A172 (cell line): ENCODE measurements at places on chromosomes 11 and 22.
A peak's percentile ranks its signal among the peaks of the same experiment; 100 is the strongest.

DNA sequence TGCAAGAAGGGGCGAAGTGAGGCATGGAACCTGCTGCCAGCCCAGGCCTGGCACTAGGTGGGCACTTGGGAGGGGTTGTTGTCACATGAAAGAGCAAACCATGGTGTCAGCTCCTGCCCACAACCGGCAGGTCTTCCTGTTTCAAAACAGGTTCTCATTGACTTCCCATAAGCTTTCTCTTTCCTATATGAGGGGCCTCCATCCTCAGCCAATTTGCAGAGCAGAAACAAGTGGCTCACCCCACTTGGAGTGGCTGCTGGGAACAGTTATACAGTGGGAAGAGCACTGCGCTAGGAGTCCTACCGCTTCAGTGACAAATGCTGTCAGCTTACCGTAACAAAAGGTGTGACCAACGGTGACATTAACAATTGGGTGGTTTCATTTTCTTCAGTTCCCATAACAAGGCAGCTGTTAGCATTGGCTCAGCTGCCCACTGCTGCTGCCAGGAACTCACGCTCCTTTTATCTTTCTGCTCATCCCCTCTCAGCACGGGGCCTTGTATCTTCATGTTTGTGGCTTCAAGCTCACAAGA is 10.2 kb upstream of the SSTR3 start:
- no peak for DNase-seq

DNA sequence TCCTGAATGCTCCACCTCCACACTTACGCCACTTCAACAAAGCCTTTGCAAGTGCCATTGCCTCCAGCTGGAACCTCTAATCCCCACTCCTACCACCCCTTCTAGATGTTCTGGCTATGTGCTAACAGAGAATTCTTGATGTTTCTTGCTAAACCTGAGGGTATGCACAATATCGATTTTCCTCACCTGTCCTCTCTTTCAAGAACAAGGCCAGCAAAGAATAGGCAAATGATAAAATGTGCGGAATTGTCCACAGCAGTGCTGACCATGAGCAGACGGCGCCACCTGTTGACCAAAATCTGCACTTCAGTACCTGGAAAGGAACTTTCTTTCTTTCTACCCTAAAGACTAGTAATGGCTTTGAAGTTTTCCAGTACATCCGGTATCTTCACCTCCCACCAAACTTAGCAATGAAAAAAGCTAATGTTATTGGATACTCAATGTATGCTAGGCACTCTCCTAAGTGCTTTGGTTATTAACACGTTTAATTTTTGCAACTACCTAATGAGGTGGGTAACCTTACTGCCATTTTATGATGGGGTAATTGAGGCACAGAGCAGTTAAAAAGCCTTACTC is 3.4 kb downstream of the TIMM10 start:
- DNase-seq, result peak; percentile 49

DNA sequence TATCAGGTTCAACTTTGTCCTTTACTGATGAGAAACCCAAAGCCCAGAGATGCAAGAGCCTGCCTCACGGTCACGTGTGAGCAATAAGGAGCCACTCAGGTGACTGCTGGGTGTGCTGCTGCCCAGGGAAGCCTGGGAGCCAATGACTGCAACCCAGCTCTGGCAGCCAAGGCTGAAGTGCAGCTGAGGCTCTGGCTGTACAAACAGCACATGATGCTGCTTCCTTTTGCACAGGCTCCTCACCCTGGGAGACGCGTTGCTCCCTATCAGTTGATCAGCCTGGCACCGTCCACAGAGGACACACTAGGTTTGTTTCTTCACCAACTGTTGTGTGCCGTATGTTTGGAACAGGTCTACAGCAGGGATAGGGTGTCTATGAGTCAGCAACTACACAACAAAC is 168.7 kb downstream of the EFCAB6 start:
- DNase-seq, result no peak

DNA sequence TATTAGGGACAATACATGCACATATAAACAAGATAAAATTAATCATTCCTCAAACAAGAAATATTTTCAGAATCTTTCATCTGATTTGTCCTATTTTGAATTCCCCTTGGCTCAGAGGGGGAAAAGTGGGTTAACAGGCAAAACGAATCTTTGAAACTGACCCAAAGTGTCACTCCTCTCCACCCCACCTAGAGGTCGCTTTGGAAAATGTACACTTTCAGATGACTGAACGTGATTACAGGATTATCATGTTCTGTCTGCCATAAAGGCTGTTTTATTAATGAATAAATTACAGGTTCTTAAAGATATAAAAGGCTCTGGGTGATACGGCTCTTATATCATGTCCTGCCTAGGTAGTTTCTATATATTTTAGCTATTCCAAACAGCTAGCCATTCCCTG is 1735.0 kb downstream of the LRRC4C start:
- no peak for DNase-seq

DNA sequence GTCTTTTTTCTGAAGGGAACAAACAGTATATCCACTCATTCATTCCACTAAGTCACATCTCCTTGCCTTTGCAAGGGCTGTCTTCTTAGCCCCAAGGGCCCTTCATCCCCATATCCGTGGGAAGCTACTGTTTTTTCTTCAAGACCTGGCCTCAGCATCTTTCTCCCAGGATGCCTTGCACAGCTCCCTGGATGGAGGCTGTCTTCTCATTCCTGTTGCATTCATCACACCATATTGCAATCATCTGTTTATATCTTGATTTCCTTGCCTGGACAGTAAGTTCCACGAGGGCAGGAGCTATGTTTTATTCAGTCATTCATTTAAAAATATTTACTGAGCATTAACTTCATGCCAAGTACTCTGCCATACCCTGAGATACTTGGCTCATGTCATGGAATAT is 29.3 kb upstream of the NECTIN1 start:
- DNase-seq, result no peak

DNA sequence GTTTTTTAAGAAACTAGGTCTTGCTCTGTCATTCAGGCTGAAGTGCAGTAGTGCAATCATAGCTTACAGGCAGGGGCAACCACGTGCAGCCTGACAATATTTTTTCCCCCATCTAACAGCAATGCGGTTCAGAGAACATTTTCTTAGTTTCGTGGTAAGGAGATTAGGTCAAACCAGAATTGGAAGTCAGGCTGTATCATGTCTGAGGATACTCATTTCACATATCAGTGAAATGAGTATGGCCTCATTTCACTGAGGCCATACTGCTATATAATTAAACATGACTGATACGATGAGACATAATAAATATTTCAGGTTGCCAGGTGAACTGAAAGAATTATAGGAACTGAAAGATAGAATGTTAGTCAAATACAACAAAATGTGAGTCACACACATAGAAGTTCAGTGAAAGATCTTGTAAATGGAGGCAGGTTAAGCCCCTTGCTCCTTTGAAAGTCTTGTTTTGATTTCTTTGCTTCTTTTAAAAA is 32.5 kb upstream of the IZUMO1R start:
- no peak for DNase-seq

DNA sequence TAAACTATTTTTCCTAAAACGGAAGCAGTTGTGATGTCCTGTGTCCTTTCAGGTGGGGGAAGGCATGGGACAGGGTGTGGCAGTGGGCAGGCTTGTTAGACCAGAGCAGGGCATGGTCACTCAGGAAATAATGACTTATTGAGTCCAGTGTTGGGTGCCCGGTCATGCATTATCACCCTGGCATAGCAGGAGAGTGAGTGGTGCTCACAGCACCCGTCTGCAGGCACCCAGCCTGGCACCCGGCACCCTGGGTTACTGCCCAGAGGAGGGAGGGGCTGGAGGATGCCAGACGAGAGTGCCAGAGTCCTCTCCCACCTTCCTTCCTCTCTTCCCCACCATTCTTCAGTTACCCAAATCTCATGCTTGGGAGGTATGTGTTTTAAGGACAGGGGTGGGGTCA is 59.1 kb downstream of the ST3GAL4 start:
- DNase-seq, result no peak
